ENCODE measurements at places on chromosomes 2 and 18.

DNA sequence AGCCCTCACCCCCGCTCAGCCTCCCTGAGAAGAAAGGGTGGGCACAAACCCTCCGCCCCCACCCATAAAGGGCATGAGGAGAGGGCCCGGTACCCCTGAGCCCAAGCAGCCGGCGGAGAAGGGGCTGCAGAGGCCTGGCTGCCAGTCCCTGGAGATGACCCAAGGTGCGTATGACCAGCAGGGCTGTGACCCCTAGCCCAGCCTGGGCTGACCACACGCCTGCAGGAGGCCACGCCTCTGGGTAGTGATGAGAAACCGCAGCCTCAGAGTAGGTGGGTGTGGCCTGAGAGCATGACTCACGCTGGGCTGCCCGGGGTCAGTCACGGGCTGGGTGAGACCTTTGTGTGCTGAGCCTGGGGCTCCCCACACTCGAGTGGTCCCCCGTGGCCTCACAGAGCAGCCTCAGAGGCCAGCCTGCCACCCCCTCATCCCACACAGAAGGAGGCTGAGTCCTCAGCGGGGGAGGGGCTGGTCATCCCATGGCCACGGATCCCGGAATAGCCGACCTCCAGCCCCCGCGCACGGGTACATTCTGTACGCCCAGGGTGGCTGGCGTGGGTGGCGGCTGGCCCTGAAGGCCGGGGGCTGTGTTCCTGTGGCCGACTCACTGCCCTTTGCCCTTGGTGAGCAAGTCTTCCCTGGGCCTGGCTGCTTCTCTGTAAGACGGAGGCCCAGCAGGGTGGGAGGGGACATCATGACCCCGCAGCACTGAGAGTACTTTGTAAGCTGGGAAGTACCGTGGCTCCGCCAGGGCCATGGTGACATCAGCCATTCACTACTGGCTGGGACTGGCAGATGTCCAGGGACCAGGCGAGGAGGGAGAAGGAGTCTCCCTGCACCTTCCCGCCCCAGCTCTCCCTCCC, 110.8 kb upstream of the OTOS start:
- peak; percentile 96 for DNase-seq

- DNase-seq, result no peak
Measured at GRCh38 chr18:37476182-37476581, 89.4 kb downstream of the CELF4 start.

DNA sequence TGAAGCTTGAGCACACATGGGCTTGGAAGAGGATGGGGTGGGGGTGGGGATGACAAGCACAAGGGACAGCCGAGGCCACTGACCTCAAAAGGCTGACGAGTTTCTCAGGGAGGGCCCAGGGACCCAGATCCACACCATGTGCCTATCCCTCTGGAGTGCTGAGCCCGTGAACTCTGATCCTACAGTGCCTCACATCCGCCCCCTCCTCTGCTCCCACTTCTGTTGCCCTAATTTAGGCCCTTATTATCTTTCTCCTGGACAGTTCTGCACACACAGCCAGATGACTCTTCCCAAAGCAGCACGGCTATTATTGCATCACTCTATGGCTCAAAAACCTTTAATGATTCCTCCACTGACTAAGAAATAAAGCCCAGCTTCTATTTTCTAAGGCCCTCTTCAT, 24.8 kb downstream of the CYRIA start:
- DNase-seq, result no peak

- no peak for DNase-seq
Measured at GRCh38 chr2:242054406-242054805, 184.9 kb downstream of the RTP5 start.

DNA sequence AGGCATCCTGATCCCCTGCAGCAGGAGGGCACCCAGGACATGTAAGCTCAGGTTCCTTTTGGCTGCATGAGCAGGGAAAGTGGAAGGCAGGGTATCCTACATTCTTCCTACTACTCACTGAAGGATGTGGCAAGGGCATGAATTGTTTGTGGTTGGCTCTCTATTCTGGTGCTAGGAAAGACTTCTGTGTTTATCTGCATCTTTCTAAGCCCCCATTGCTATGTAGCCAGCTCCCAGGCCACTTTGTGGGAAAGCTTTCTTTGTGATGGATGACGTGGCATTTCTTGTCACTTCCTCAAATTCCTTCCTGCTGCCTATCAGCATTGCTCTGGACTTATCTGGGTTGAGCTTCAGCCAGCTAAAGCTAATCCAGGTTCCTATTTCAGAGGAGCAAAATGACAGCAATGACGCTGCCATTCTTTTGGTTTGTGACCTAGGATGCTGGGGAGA, 46.2 kb downstream of the MEIS1 start:
- peak; percentile 24 for DNase-seq
